Activated naive CD4-positive, alpha-beta T cell treated with anti-CD3 and anti-CD28 coated beads, Interleukin-2, amount 10 ng/mL, durations not matched to agents 7 days and 5 days (primary cell): ENCODE measurements at places on chromosomes 16 and 17.
A peak's percentile ranks its signal among the peaks of the same experiment; 100 is the strongest.

DNA sequence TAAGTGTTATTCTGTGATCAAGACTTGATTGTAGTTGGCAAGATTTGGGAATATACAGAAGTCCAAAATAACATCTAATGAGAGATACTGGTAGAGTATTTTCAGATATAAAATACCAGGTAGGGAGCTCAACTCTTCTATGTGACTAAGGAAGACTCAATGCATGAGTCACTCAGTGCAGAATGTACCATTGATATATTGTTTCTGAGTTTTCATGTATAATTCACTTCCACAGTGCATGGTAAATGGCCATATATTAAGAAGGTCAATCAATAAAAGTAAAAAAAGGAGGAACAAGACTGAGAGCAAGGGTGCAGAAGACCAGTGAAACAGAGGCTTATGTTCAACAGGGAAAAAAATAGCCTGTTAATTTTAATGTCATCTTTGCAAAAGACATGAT lies 1387.9 kb downstream of the CDH8 start:
- no peak for DNase-seq

GRCh38 chr17:27816946-27817345 lies 16.6 kb upstream of the NOS2 start:
- no peak for DNase-seq

- no peak for DNase-seq
These were observed 7.4 kb downstream of the HS3ST3A1 start for GRCh38 chr17:13594310-13594709.

DNA sequence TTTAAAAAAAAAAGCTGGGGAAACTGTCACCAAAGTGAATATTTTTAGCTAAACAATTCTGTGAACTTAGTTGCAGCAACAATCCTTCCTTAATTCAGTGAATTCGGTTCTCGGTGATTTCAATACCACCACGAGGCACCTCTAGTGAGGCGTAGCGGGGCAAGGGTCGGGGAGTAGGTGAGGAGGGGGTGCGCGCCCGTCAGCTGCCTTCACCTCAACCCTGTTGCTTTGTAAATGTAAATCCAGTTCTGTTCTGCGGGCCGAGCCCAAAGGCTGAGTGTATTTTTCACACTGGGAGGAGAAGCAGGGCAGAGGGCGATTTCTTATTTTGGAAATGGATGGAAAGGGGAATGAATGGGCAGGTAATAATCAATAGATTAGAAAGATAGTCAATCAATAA lies 17.4 kb downstream of the SALL1 start:
- DNase-seq, result no peak

DNA sequence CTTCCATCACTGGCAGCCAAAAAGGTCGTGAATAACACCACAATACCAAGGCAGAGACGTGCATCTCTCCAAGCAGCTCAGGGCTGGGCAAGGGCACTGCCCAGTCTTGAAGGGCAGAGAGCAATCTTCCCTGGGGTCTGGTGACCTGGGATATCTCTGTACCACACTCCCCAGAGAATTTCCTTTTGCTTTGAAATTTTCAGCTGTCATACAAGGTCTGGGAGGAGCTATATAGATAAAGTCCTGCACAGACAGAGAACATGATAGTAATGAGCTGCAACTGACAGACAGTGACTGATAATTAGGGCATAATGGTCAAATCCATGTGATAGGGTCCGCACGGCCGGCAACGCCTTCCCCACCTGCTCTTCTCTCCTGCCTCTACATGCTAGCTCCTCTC lies 68.2 kb downstream of the DYNLRB2 start:
- DNase-seq, result no peak

DNA sequence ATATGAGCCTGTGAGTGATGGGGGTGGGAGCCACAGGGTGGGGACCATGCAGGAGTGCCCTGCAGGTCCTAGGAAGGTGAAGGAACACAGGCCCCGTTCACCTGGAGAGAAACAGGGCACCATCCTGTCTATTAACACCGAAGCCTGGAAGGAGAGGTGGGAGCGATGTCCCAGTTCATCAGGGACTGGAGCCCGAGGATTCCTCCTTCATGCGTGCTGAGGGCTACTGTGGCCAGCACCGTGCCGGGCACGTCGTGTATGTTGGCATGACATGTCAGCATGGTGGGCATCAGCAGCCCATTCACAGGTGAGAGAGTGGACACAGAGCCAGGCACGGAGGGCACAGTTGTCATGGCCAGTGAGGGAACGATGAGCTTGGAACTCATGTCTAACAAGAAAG lies 1.4 kb downstream of the WFIKKN2 start:
- DNase-seq, result no peak

GRCh38 chr16:19781226-19781625 lies 63.2 kb downstream of the IQCK start:
- no peak for DNase-seq

DNA sequence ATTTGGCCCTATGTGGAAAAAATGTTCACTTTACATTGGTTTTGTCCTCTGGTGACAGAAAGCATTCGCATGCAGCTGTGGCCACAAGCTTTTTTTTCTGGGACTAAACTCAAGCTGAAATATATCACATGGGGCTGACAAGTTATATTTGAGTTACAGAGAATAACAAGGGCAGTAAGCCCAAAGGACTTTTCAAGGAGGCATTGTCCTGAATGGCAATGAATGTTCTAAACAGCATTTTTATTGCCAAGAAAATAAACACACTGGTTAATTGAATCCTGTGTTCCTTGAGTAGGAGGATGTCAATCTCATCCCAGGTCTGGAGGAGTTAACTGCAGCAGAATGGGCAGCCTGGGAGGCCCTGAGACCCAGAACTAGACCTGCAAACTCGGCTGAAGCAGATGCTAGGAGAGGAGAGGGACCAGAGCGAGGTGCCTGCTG lies 114.5 kb downstream of the COPRS start:
- no peak for DNase-seq

DNA sequence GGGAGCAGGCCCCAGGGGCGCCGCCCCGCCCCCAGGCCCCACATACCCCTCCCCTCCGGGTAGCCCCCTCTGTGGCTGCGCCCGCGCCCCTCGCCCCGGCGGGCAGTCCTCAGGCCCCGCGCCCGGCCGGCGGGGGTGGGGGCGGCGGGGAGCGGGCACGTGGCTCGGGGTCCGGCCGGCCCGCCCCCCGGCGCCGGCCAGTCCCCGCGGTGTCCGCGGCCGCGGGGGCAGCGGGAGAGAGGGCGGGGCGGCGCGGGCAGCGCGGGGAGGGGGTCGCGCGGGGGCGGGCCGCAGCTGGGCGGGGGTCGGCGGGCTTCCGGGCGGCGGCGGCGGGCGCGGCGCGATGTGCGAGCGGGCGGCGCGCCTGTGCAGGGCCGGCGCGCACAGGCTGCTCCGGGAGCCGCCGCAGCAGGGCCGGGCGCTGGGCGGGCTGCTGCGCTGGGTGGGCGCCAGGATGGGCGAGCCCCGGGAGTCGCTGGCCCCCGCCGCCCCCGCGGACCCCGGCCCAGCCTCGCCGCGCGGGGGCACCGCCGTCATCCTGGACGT lies 335 bp downstream of the NECAB2 start:
- no peak for DNase-seq

DNA sequence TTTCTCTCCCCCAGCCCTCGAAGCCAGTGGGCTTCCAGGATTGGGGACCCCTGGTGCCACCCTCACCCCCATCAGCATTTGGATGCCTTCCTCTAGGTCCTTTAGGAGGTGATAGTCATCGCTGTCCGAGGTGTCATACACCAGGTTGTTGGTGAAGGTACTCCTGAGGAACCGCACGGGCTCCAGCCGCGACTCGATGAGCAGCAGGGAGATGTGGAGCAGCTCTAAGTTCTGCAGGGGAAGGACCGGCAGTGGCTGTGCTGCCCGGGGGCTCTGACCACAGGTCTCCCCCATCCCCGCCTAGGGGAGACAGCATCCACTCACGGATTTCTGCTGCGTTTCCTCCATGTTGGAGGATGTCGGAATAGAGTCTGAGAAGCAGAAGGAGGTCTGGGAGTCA lies 962 bp downstream of the CSHL1 start:
- DNase-seq, result peak; percentile 10

GRCh38 chr16:10920726-10921427 lies 21.4 kb downstream of the DEXI start:
- no peak for DNase-seq

DNA sequence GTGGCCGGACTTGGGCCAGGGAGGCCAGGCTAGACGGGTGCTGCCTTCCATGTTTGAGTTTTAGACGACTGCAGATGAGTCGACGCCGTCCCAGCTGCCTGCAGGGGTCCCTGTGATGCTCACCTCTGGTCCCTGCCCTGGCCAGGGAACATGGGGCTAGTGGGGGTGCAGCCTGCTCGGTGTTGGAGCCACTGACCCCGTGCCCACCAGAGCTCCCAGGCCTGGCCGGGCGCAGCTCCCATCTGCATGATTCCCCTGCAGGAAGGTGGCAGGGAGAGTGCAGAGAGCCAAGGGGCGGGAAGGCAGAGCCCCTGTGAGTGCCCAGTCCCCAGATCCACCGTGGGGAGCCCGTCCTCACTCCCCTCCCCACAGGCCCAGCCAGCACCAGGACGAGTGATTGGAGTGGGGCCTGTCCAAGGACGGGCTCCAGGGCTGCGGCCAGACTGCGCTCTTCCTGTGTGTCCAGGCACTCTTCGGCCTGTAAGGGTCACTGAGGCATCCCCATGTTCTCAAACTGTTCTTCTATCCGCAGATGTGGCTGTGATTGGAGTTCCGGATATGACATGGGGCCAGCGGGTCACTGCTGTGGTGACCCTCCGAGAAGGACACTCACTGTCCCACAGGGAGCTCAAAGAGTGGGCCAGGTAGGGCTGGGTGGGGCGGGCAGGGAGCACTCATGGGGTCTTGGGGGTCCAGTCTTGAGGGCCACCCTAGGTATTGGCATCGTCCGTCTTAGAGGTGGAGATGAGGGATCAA lies 26.0 kb upstream of the CDH15 start:
- no peak for DNase-seq

- peak; percentile 76 for DNase-seq
These were observed 6.0 kb upstream of the RNF213 start for GRCh38 chr17:80254396-80255251.

GRCh38 chr17:76250141-76250540 lies 9.8 kb upstream of the RNF157 start:
- DNase-seq, result no peak

DNA sequence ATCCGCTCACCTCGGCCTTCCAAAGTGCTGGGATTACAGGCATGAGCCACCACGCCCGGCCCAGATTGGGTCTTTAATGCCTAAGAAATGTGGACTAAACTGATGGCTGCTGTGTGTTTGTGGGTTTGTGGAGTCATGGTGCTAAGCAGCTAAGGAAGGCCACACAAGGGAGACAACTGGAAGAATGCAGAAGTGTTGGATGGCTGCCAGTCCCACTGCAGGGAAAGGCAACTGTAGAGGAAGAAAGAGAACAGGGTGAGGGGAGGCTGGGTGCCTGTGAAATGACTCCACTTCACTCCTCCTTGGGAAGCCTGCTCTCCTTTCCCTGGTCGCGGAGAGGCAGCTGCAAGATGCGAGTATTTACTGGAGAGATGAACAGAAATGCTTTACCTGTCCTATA lies 23.5 kb upstream of the SIAH1 start:
- no peak for DNase-seq

GRCh38 chr16:47905771-47906170 lies 250.0 kb downstream of the ABCC12 start:
- DNase-seq, result no peak

DNA sequence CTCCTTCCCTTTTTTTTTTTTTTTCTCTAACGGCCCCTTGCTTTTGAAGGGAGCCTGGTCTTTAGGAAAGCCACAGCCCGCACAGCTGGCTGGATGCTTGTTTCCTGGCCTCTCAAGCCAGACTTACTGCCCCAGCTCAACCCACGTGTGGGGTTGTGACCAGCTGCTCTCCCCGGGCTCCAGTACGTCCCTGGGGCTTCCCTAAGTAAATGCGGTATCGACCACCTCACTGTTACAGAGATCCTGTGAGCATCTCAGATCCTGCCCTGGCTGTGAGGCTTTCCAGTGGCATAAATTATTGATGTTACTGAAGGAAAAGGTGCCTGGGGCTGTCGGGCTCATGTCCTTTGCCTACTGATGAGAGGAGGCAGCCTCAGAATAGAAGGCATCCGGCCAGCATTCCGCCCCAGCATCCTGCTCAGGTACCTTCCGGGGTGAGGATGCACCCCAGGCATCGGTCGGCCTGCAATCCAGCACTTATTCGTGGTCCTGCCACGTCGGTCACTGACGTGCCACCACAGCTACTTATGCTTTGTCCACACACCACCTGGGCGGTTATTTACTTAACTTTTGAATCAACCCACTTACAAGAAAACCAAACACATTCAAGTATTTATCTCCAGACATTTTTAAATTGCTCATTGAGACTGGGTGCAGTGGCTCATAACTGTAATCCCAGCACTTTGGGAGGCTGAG lies 9.6 kb downstream of the GPRC5B start:
- DNase-seq, result no peak

DNA sequence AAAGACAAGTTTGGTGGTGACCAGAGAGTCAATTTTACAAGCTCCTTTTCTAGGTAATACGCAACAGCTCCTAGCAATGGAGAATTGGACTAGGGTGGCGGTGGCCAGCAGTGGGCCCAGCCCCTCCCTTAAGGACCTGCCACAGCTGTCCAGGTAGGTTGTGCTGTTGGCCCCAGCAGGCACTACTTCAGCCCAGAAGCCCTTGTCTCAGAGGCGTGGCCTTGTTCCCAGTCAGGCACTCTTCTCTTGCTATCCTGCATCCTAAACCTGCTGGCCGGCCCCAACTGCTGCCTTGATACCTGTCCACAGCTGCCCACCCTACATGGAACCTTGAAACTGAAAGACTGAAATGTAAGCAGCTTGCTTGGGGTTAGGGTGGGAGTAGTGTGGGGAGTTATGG lies 989 bp upstream of the GALK1 start:
- DNase-seq, result no peak

- DNase-seq, result no peak
These were observed 39.9 kb downstream of the SNX29 start for GRCh38 chr16:12016291-12016947.

DNA sequence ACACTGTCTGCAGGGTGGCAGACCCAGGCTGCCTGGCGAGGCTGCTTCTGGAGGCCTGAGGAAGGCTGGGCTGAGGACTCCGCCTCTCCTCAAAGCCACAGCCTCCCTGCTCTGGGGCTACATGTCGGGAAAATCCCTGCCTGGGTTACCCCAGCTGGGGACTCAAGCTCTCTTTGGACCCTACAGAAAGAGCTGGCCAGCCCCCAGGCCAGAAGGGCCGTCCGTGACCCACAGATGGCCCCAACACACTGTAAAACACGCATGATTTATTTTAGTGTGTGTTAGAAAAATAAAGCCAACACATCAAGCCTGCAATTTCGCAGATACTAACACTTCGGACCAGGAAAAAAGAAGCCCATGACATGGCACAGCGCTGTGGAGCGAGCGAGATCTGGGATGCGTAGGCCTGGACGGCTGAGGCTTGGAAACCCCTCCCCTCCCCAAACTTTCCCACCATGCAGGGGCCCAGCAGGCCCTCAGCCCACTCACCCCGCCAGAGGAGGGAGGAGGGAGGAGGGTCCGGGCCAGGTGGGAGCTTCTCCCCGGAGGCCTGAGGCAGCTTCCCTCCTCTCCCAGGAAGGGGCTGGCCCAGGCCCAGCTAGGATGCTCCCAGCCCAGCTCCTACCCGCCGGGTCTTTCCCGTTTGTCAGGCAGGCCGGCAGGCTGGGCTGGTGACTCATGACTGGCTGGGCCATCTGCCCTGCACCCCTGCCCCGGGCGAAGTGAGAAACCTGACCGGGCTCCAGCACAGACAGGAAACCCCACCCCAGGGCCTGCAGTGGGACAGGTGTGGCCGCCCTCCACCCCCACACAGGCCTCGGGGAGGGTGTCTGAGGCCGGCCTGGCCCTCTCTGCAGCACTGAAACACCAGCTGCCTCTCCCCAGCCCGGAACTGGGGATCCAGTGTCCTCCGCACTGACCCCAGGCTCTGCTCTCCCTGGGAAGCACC lies 34.1 kb upstream of the SLC38A10 start:
- DNase-seq, result no peak
